ENCODE measurements at places on chromosomes 7 and 10.

GRCh38 chr7:143487566-143487965 lies 9.9 kb downstream of the TAS2R41 start:
- no peak for DNase-seq

- DNase-seq = no peak
Measured at GRCh38 chr7:77222065-77222464, 22.4 kb upstream of the FGL2 start.

DNA sequence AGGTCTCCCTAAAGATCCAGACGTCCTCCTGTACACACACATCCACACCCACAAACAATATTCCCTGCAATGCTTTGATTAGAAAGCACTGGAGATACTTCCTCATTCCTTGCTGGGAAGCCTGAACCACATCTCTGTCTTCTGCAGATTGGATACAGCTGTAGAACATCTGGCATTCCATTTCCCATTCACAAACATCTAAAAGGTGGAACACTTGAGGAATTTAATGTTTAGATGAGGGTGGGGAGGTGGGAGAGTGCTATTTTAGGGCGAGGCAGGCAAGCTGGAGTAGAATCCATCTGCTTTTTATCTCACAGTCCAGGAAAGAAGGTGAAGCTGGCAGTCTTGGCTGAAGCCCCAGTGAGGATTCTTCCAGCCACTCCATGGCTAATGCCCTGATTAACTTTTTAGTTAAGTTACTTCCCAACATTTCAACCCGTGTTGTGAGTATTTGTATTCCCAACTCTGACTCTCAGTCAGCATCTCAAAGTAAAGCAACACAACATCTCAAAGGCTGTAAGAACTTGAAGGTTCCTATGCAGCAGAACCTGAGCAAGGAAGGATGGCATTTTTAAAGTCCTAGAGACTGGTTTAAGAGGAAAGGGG lies 46.1 kb downstream of the CYTH3 start:
- DNase-seq = no peak

- DNase-seq = no peak
Measured at GRCh38 chr10:34313353-34313752, 501.7 kb downstream of the PARD3 start.

GRCh38 chr7:24050991-24051560 lies 232.9 kb upstream of the NPY start:
- no peak for DNase-seq

GRCh38 chr7:140229591-140230515 lies 53.1 kb upstream of the KDM7A start:
- DNase-seq = no peak

- DNase-seq = no peak
Measured at GRCh38 chr7:14018751-14019150, 29.3 kb upstream of the ETV1 start.

GRCh38 chr7:107694386-107694785 lies 33.8 kb downstream of the SLC26A4 start:
- DNase-seq = no peak
